ENCODE measurements at places on chromosomes 4 and X.

- DNase-seq, result no peak
Observed at GRCh38 chr4:25624616-25625015, 31.0 kb upstream of the SLC34A2 start.

DNA sequence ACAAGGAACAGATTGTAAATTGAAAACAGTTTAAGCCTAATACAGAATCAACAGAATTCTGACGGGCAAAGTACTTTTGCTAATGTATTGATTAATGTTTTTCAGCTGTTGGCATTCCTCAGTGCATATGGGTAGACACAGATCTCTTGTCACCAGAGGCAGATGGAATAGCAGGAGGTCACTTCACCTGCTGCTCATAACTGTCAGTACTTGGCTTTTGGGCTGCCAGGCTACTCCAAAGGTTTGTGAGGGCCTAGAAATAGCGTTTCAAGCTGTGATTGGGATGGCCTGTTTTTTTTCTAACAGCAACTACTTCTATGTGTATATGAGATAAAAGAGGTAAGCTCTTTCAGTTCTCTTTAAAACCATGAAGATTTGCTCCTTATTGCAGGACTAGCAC is 307.5 kb upstream of the ANXA10 start:
- DNase-seq, result no peak

- DNase-seq, result no peak
Observed at GRCh38 chr4:168511780-168512489, 15.1 kb downstream of the PALLD start.

DNA sequence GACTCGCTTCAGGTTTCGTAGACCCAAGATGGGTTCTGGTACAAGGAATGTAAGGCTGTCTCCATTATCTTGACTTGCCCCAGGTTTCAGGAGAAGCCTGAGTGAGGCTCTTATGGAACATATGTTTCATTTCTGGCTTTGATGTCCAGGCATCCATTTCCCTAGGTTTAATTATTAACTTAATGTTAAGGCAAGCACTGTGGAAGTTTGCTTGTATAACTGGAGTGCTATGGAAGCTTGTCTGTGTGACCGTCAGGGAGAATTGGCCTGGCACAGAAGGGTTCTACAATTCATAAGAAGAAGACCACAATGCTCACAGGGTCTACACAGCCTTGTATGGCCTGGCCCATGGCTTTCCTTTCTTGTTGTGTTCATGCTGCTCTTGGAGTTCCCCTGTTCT is 47.2 kb upstream of the PPP1R2C start:
- DNase-seq, result no peak

GRCh38 chr4:83516042-83516772 is 19.7 kb upstream of the GPAT3 start:
- no peak for DNase-seq

- DNase-seq, result peak; percentile 46
Observed at GRCh38 chr4:142126890-142127497, 490.6 kb downstream of the IL15 start.

- no peak for DNase-seq
Observed at GRCh38 chr4:83889802-83890201, 353.9 kb downstream of the GPAT3 start.

DNA sequence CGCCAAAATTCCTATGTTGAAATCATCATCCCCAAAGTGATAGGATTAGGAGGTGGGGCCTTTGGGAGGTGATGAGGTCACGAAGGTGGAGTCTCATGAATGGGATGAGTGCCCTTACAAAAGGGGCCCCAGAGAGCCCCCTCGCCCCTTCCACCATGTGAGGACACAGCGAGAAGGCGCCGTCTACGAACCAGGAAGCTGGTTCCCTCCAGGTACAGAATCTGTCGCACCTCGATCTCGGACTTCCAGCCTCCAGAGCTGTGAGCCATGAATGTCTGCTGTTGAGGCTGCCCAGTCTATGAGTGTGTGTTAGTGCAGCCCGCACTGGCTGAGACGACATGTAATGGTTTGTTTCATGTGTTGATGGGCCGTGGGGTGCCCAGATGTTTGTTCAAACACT is 60.3 kb downstream of the PRKX start:
- no peak for DNase-seq

DNA sequence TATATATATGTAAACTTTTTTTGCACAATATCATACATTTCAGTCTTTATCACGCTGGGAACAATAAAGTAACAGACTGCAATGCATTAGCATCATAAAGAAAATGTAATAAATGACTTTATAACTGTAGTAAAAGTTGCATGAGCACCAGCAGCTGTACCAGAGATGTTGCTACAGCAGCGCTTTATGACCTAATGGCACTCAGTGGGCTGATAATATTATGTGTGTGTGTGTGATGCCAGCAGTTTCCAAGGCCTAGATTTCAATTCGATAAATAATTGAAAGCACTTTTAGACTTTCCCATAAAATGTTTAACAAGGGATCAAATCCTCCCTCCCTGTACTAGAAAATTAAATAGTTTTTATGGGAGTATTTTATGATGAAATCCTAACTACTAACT is 367.6 kb upstream of the AGA start:
- DNase-seq, result no peak

DNA sequence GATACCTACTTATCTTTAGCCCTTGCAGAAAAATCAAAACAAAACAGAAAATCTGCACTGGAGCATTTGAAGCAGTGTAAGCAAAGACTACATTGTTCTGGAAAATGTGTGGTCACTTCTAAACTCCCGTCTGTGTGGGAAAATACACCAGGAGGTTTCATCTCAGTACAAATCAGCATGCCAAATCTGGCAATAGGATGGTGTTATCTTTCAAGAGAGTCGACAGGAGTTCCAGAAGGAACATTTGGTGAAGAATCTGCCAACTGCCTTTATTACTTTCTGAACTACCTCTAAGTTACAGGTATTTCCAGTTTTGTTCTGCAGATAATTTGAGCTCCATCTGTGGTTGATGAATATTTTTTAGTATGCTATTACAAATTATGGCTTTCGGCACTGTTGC is 1348.0 kb downstream of the RAPGEF2 start:
- no peak for DNase-seq

- no peak for DNase-seq
Observed at GRCh38 chrX:151899622-151900021, 13.1 kb upstream of the MAGEA4 start.

- no peak for DNase-seq
Observed at GRCh38 chr4:84697159-84697558, 114.2 kb downstream of the CDS1 start.

- no peak for DNase-seq
Observed at GRCh38 chr4:48033825-48034413, 17.3 kb downstream of the NIPAL1 start.

DNA sequence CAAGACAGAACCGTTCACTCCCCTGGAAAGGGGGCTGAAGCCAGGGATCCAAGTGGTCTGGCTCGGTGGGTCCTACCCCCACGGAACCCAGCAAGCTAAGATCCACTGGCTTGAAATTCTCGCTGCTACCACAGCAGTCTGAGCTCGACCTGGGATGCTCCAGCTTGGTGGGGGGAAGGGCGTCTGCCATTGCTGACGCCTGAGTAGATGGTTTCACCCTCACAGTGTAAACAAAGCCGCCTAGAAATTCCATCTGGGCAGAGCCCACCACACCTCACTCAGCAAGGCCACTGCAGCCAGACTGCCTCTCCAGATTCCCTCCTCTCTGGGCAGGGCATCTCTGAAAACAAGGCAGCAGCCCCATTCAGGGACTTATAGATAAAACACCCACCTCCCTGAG is 13.4 kb upstream of the PBDC1 start:
- no peak for DNase-seq

GRCh38 chr4:100190643-100191600 is 654 bp upstream of the DDIT4L start:
- peak; percentile 13 for DNase-seq

- DNase-seq, result no peak
Observed at GRCh38 chrX:45351478-45351877, 150.8 kb upstream of the DIPK2B start.

- no peak for DNase-seq
Observed at GRCh38 chrX:112761242-112762207, 79.1 kb downstream of the AMOT start.

DNA sequence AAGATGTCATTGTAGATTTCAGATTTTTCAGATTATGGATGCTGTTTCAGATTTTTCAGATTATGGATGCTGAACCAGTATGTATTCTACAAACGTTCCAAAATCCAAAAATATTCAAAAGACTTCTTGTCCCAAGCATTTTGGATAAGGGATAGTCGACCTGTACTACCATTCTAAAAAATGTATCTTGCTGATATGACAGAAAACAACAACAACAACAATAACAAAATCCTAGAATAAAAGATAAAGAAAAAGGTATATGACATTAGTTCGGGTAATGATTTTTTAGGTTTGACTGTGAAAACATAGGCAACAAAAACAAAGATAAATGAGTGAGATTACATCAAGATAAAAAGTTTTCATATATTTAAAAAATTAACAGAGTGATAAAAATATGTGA is 122.1 kb downstream of the GABRA2 start:
- DNase-seq, result no peak

DNA sequence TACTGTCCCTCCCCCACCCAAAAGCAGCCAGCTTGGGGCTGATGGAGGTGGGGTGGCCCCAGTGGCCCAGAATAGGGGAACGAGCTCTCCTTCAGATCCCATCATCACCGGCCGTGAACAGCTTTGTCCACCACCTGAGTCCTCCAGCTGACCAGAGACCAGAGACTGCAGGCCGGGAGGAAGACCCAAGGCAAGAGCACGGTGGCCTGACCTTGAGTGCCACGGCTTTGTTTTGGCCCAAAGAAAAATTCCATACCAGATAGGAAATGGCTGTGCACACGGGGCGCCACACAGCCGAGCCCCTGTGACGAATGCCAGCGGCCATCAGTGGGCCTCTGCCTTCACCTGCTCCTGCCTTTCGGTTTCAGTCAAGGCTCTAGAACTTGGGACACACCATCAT is 5.2 kb downstream of the HMX1 start:
- no peak for DNase-seq

- DNase-seq, result no peak
Observed at GRCh38 chrX:6644411-6644810, 109.5 kb upstream of the VCX3A start.

DNA sequence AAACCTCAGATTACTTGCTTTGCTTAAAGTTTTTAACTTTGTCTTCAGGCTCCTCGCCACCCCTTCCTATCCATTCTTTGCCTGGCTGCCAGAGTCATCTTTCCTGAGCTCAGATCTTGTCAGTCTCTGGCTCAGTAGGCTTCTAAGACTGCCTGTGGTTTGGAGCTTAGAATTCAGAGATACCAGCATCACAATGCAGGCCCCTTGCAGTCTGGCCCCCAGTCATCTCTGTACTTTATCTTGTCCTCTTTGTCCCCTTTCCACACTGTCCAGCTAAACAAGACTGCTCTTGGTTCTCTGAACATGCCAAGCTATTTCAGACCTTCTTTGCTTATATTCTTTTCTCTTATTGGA is 3.0 kb downstream of the KIAA0232 start:
- no peak for DNase-seq

DNA sequence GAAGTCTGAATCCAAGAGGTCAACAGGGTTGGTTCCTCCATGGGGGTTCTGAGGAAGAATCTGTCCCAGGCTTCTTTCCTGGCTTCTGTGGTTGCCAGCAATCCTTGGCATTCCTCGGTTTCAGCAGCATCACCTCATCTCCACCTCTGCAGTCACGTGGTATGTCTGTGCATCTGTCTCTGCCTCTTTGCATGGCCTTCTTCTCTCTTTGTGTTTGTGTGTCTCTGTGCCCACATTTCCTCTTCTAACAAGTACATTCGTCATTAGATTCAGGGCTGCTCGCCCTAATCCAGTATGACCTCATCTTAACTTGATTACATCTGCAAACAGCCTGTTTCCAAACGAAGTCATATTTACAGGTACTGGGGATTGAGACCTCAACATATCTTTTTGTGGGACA is 114.0 kb downstream of the BCOR start:
- no peak for DNase-seq

DNA sequence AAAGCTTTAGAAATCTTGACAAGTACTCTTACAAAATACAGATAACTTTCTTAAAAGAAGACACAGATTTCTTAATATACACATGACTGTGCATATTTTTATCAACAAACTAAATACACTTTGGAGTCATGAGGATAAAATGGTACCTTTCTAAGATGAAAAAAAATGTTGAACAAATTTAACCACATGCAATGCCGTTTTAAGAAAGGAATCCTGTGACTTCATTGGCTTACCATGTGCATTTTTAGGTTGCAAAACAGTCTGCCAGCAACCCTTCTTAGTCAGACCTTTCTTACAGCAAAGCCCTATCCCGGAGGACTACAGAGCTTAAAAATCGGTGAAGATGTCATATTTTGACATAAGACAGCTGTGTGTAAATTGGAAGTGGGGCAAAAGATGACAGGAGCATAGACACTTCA is 51.7 kb downstream of the GASK1B start:
- DNase-seq, result no peak

DNA sequence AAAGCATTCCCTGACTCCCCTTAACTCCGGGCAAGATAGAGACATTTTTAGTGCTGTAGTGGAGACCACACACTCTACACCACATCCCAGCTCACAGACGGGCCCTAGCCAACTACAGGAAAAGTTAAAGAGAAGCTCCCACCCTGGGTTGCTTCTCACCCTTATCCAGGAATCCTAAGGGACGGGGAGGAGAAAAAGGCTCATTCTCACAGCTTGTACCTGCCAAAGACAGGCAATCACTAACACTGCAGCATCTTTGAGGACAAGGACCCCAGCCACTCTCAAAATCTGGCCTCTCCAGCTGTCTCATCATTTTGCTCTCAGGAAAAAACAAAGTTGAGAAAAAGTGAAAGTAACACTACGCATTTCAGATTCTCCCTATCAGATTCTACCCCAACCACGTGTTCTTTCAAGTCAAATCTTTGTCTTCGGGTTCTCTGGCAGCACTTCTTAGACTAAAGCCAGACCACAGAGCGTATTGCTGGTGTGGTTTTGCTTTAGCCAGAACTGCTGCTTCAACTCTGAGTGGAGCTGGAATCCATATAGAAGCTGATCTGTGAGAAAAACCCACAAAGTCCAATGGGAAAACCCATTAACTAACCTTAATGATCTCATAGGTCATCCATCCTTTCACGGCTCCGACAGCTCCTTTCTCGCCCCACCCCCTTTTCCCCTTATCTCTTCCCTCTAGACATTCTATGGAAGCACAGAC is 605.9 kb upstream of the DIPK2B start:
- no peak for DNase-seq

DNA sequence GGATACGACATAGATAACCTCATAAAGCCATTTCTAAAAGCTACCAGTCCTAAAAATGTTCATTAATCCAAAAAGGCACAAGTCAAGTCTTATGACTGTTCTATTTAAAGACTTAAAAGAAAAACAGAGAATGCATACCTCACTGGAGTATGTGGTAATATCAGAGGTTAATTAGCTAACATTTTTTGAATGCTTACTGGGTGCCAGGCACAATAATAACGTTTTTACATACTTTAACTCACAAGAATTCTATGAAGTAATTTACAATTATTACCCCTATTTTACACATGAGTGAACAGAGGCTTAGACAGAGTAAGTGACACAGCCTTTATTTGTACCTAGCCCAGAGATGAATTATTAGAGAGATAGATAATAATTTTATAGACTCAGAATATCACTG is 207.5 kb downstream of the PDGFC start:
- no peak for DNase-seq

- no peak for DNase-seq
Observed at GRCh38 chr4:34220601-34221000, 2023.7 kb downstream of the ARAP2 start.
